Dorsolateral prefrontal cortex (tissue), 122 donors: ENCODE measurements at places on chromosomes 3 and 15. TPM values are rescaled to one million over a fixed set of nuclear protein-coding genes. Genes with fewer than 3 reads are reported as not detected.

GRCh38 chr3:180223268-180223667 is 186.5 kb upstream of the PEX5L start:
- no peak for DNase-seq

- no peak for DNase-seq
These were observed 13.3 kb downstream of the BCL2A1 start for GRCh38 chr15:79957741-79958140.

DNA sequence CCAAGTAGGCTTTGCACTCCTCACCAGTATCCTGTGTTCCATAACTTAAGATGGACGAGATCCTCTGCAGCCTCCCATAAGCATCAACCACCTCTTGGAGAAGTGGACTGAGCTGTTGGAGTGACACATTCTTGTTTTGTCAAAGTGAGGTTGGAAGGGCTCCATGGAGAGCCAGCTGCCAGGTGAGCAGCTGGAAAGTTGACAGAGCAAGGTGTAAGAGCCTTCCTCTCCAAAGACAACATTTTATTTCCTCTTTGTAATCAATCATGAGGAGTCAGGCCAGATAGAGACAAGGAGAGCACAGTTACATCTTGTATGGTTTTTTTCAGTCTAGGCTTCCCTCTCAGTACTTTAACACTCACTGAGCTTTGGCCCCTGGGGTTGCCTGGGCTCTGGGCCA is 5.1 kb downstream of the ABI3BP start:
- no peak for DNase-seq

DNA sequence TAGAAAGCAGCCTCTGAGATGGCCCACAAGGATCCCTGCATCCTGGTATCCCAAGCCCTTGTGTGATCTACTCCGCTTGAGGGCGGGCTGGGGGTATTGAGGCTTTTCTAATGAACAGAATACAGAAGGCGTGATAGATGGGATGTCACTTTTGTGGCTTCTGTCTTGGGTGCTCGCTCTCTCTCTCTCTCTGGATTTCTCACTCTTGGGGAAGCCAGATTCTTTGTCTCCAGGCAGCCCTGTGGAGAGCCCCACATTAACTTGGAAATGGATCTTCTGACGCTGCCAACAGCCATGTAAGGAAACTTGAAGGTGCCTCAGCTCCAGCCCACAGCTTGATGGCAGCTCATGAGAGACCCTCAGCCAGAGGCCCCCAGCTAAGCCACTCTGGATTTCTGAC is 26.9 kb upstream of the SEC62 start:
- no peak for DNase-seq

- DNase-seq, result no peak
These were observed 132.5 kb downstream of the ARNT2 start for GRCh38 chr15:80536716-80537115.

DNA sequence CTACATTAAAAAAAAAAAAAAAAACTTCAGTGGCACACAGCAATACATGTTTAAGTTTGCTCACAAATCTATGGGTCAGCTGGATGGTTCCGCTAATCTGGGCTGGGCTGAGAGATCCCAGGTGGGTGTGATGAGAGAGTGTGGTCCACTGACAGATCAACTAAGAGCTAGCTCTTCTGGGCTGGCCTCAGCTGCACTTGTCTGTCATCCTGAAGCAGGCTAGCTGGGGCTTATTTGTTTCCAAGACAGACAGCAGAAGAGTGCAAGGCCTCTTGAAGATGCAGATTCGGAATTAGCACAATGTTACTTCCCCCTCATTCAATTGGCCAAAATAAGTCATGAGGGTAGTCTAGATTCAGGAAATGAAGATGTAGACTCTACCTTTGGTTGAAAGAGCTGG is 56.5 kb downstream of the SIDT1 start:
- no peak for DNase-seq

DNA sequence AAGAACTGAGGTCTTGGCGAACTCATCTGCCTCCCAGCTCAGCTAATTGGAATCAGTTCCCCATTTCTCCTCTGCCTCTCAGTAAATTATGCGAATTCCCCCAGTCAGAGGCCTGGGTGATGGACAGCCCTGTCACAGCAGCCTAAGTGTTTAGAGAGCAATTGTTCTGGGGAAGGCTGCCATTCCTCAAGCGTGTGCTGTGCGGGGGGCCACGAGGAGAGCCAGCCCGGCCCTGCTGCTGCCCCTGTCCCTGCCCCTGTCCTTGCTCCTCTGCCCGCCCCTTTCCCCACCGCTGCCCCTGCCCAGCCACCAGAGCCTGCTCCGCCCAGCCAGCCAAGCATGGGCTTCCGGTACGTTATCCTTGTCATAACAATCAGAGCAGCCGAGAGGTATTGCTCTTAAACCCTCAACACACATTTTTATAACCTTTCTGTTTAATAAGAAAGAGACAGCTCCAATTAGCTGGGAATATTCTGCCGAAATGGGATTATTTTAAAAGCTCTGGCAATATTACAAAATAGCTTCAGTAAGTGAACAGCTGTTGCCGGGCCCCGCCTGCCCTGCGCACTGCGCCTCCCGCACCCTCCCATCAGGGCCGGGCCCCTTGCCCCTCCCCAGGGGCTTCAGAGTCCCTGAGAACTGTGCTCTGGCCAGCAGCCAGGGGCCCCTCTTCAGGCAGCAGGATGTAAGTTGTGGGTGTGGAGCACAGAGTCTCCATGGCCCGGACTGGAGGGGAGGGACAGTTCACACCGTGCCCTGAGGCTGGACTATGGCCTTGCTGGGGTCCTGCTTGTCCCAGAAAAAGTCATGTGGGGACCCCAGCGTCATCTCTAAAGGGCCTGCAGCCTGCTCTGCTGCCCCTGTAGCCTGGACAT is 12.4 kb upstream of the CACNA2D2 start:
- no peak for DNase-seq

GRCh38 chr3:158747417-158747816 is 15.2 kb upstream of the RARRES1 start:
- DNase-seq, result no peak

DNA sequence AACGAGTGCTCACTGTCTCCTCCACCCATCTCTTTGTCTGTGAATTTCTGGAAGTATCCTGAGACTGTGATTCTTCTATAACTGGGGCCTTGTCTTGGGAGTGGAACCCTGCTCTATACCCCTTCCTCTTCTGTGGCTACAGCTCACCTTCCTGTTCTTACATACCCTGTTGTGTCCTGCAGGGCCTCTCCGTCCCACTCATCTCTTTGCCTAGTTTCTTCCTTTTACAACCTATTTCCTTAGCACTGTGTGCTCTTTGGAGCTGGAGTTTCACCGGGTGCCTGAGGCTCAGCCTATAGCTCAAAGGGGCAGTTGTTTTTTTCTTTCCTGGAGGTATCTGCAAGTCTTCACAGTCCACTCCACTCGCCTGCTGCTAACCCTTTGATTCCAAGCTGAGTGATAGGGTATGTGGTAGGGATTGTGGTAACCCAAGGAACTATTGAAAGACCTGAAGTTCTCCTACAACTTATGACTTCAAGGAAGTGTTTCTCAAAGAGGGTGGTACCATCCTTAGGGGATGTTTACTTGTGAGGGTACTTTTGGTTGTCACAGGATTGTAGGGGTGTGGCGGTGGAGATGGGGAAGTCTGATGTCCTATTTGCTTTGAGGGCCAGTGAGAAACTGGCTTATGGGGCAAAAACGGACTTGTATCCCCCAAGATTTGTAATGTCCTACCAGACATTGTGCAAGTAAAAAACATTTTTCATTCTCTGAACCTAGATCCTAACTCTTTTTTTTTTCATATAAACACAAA is 66.6 kb upstream of the ARL8B start:
- DNase-seq, result no peak

- no peak for DNase-seq
These were observed 9.8 kb downstream of the HEG1 start for GRCh38 chr3:125045965-125046364.

XPC gene
- 30.7 TPM for total RNA-seq

UNC13C gene
- total RNA-seq, result 63.7 TPM

RAD18 gene
- 13.1 TPM for total RNA-seq

TIGIT gene
- 0.13 TPM for total RNA-seq
